ENCODE measurements at places on chromosomes 11 and 22.

GRCh38 chr11:34616830-34617504, 3.9 kb upstream of the EHF start:
- DNase-seq, result no peak

GRCh38 chr11:126473269-126473668, 117.8 kb downstream of the ST3GAL4 start:
- no peak for DNase-seq

DNA sequence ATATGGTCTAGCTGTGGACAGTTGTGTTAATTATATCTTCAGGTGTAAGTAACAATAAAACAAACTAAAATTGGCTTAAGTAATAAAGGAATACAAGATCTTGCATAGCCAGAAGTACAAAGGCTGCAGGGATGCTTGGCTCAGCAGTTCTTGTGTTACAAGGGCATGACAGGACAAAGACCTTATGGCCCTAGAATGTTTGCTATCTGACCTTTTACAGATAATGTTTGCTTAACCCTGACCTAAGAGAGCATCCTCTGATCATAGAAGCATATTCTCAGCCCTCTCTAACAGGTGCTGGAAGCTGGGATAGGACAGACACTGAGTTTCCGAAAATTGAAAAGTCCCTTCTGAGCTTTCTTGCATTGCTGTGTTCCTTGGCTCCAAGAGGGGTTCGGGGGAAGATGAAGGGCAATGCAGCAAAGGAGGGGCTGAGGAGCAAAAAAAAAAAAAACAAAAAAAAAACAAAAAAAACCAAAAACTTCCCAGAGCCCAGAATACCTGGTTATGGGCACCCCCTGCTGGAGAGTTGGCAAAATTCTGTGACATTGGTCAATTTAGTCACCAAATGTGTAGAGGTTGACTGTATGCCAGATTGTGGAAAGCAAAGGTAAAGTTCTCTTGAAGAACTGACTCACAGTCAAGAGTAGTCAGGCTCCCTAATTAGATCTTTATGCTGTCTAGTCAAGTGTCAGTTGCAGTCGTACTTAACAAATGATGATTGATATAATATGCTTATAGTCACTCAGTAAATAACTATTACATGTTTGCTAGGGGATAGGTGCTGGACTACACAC, 10.4 kb upstream of the HIKESHI start:
- DNase-seq, result no peak

DNA sequence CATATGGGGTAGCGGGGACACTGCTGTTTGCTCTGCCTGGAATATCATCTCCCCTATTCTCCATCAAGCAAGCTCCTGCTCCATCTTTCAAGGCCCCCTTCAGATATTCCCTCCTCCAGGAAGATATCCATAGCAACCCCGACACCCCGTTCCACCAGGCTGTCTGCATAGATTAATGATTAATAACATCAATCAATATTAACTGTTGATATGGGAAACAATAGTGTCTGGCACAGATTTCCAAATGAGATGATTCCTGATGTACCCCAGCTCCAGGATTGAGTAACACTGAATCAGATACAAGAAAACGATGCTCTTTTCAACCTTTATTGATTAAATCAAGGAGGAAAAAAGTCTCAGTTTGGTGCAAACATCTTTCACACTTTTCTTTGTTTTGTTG, 7.5 kb upstream of the TPST2 start:
- no peak for DNase-seq

GRCh38 chr11:10650630-10651029, 42.9 kb downstream of the IRAG1 start:
- no peak for DNase-seq

GRCh38 chr11:120057028-120057330, 80.9 kb downstream of the TRIM29 start:
- DNase-seq, result no peak

DNA sequence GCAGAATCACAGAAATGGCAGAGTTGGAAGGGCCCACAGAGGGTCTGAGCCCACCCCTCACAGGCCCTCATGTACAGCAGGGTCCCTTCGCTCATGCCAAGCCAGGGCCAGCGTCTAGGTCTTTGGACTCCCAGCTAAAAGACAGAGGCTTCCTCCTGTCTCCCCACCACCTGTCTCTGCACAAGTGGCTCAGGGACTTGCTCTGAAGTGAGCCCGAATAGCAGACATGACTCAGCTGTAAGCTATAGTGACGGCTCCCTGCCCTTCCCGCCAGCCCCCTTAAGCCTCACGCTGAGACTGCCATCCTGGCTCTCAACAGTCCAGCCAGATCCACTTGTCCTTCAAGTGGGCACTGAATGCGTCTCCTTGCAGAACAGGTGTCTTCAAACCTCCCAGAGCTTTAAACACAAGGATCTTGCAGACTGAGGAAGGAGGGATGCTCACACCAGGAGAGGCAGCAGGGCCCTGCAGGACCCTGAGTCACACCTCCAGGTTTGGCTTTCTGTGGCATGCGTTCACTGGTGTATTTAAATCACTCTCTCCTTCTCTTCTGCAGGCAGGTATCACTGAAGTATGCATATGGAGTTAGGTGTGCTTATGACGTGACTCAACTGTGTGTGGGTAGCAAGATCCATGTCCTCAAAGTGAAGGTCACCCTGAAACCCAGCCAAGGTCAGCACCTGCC, 154.9 kb downstream of the CACNA1I start:
- DNase-seq, result no peak

GRCh38 chr11:17989306-17989705, 23.5 kb downstream of the SERGEF start:
- no peak for DNase-seq

DNA sequence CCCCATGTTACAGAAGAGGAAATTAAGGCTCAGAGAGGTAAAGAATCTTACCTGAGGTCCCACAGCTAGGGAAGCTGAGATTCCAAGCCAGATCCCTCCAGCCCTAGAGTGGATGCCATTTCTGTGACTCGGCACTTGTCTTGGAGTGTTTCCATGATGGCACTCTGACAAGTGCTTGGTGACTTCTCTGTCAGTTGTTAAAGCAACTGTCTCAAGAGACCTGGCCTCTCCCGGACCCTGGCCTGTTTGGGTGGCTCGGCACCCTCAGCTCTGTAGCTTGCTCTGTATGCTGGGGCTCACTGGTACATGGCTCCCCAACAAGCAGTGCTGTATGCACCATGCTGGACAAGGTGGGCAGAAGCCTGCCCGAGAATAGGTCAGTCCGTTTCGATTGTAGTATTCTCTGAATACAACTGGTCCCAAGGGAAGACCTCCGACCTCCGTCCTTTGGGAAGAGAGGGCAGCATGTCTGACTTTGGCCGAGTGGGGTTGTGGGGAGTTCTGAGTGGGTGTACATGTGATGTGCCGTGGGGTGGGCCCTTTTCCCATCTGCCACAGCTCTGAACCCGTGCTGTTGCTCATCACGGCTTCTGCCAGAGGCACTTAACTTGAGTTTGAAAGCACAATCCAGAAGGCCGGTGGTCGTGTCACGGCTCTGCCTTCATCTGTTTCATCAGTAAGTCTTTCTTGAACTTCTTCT, 12.4 kb downstream of the ACO2 start:
- no peak for DNase-seq

DNA sequence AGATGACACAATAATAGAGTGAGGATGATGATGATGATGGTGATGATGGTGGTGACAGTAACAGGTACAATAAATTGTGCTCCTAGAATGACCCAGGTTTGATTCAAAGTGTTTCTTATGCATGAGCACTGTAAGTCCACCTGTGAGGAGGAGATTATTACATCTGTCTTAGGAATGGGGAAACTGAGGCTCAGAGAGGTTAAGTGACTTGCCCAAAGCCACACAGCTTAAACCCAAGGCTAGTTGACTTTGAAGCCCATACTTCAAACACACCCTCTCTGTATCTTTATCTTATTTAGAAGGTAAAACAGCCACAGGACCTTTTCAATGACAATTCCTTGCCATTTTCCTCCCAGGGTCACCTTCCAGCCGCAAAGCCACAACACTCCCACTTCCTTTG, 88.9 kb downstream of the MIAT start:
- no peak for DNase-seq

- DNase-seq, result no peak
Measured at GRCh38 chr11:125433454-125434121, 62.5 kb downstream of the FEZ1 start.

DNA sequence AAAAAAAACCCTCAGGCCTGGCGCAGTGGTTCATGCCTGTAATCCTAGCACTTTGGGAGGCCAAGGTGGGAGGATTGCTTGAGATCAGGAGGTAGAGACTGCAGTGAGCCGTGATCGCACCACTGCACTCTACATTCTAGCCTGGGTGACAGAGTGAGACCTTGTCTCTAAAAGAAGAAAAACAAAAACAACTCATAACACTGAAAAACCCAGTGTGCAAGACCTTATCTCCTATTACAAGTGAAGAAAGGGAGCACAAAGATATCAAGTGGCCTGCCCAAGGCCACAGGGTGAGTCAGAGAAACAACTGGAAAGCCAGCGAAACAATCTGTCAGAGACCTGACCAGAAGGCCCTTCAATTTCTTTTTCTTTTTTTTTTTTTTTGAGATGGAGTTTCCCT, 2.5 kb downstream of the TXN2 start:
- no peak for DNase-seq

DNA sequence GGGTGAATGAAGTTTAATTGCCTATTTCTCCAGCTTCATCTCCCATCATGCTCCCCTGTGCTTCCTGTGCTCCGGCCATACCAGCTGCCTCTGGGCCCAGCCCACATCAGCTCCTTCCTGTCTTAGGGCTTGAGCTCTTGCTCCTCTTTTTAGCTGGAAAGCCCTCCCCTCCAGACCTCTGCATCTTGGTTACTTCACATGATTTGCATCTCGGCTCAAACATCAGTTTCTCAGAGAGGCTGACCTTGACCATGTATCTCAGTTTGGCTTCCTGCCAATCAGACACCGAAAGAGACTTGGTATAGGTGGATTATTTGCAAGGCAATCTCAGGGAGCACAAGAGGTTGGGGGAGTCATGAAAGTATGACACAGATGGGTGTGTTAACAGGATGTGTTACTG, 73.2 kb upstream of the TIMP3 start:
- no peak for DNase-seq

DNA sequence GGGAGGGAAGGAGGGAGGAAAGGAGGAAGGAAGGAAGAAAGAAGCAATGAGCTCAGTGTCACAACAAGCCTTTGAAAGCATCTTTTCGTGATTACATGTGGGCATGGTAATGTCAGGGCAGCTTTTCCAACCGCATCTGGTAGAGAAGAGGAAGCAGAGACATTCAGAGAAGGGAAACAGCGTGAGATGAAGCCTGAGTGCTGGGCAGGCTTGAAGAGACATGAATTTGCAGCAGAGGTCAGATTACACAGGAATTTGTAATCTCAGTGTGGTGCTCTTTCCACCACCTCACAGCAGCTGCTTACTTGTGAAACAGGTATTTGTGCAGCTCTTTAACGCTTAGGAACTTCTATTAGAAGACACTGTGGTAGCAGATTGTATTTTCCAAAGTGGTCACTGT, 289.5 kb upstream of the C11orf87 start:
- no peak for DNase-seq

DNA sequence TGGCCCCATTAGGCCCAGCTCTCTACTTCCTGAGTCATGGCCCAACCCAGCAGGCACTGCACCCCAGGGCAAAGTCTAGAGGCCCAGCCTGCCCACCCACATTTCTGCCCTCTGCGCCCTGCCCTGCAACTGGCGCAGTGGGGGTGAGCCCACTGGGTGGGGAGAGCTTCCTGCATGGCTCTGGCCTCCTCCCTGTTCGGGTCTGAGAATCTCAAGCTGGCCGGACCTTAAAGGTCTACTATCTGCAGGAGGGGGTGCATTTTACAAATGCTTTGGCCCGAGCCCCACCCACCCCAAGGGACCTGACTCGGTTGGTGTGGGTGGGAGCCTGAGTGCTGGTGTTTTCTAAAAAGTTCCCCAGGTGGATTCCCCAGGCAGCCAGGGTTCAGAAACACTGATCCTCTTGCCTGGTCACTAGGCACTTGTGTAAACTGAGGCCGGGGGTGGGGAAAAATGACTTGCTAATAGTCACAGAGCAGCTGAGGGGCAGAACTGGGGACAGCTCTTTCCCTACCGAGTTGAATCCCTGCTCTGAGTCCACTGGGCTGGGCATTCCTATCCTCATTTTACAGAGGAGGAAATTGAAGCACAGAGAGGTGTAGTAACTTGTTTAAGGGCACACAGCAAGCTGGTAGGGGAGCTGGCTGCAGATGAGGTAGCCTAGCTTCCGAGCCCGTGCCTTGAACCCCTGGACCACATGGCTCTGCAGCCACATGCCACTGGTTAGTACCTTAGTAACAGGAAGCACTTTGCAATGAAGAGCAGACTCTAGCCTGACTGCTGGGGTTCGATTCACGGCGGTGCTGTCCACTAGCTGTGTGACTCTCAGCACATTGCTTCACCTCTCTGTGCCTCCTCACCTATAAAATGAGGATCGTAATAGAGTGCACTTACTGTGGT, 36.3 kb downstream of the CD82 start:
- no peak for DNase-seq

GRCh38 chr11:118917481-118918127, 8.1 kb downstream of the BCL9L start:
- no peak for DNase-seq

- DNase-seq, result no peak
Measured at GRCh38 chr22:35404176-35404575, 4.2 kb downstream of the MCM5 start.

DNA sequence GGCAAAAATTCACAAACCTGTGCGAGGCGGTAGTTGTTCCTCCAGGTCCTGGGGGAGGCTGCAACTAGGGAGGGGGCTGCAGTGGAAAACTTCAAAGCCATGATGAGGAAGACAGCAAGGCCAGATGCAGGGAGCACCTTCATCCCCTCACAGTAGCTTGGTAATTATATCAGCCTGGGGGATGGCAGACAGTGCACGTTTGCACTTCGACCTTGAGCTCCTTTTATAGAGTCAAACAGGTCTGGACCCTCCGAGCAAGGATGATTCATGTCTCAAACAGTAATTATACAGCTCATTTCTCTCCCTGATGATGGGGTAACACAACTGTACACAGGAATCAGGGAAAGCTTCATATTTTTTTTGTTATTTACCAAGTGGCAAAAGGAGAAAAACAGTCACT, at the start of gene MMP20:
Gene MMP20 (minus strand): TSS at position 156 of the 400 bp plus-strand sequence. CDS start 13 bp downstream, at position 143.
- no peak for DNase-seq
